ENCODE measurements at places on chromosomes 12 and 14.
A peak's percentile ranks its signal among the peaks of the same experiment; 100 is the strongest.

DNA sequence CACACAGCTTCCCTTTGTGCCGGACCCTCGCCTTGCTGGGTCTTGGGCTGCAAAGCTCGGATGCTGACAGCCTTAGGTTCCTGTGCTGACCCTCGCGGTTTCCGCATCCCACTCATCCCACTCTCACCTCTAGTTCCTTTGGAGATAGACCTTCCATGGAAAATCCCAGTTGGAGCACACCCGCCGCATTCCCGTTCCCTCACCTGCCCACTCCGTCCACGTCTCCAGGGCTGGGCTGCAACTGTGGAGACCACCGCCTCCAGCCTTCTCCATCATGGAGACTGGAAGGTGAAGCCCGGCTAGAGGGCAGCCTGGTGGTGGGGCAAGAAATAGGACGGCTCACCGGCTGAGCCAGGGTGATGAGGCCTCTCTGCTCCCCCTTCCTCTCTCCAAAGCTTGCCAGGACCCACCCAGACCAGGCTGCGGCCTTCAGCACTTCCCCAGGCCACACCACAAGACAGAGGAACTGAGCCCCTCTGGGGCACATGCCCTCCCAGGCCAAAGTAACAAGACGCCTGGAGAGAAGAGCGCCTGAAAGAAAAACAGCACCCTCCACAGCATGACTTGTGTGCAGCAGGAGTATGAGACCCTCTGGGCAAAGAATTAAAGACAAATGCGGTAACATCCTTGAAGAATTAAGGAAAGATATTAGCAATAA lies 15.0 kb downstream of the TMEM121 start:
- no peak for DNase-seq

GRCh38 chr12:91964501-91964900 lies 181.1 kb downstream of the BTG1 start:
- DNase-seq: no peak

- DNase-seq: peak; percentile 5
These were observed 233.2 kb downstream of the MDGA2 start for GRCh38 chr14:47442211-47442610.

GRCh38 chr14:61841145-61841544 lies 78.9 kb downstream of the SNAPC1 start:
- DNase-seq: no peak

DNA sequence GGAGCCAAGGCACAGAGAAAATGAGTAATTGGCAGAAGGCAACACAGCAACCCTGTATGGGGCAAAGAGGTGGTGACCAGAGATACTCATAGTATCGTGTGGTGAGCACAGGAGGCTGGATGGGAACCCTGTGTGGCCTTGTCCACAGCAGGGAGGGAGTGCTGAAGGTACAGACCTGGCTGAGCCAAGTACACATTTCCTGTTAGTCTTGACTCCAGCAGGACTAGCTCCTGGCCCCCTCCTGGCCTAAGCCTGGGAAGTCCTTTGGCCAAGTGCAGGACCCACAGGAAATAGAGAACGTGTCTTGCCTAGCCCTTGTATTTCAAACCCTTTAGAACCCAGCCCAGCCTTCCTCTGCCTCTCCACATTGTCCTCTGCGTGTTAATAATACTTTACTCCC lies 289.8 kb upstream of the PWP1 start:
- no peak for DNase-seq

DNA sequence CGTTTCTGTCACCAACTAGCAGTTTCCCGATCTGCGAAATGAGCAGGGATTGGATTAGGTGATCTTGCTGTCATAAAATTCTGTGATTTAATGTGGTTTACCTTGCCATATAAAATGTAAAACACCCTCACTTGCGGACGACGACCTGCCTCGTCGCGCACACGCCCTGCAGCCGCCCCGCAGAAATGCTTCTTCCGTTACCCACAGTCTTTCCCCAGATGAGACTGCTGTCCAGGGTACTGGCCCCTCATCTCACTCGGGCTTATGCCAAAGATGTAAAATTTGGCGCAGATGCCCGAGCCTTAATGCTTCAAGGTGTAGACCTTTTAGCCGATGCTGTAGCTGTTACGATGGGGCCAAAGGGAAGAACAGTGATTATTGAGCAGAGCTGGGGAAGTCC lies 17.7 kb upstream of the FOXJ2 start:
- no peak for DNase-seq

Measured in heart right ventricle (tissue), 16 donors.